GM23248 (cell line): ENCODE measurements at places on chromosomes 1 and 21. TPM values are rescaled to one million over a fixed set of nuclear protein-coding genes. Genes with fewer than 3 reads are reported as not detected.
A peak's percentile ranks its signal among the peaks of the same experiment; 100 is the strongest.

The RHD gene
- 0.32 and 0.33 TPM in 2 replicates for polyA plus RNA-seq

DNA sequence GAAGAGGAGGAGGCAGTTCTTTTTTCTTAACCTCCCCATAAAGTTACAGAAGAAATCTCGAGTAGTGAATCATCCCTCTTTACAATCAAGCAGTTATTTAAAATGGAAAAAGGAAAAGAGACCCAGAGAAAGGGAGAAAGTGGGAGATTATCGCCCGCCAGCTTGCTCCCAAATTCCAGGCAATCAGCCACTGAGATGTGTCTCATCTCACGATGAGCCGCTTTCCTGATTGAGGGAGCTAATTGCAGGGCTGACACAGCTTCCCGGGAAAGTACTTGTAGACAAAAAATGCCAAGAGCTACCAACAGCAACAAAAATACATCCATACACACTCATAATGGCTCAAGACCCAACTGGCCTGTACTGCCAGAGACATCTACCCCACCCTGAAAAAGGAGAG lies 191.6 kb upstream of the ZC3H12A start:
- H3K36me3 ChIP-seq: no peaks in the 10 kb centered on the region
- no peaks in the 10 kb centered on the region for H3K4me1 ChIP-seq

The PPT1 gene
- 53.1 and 54.0 TPM in 2 replicates for polyA plus RNA-seq

The BROX gene
- polyA plus RNA-seq: 75.7 and 77.2 TPM in 2 replicates

The PDC gene
- 0.20 and 0.94 TPM in 2 replicates for polyA plus RNA-seq

DNA sequence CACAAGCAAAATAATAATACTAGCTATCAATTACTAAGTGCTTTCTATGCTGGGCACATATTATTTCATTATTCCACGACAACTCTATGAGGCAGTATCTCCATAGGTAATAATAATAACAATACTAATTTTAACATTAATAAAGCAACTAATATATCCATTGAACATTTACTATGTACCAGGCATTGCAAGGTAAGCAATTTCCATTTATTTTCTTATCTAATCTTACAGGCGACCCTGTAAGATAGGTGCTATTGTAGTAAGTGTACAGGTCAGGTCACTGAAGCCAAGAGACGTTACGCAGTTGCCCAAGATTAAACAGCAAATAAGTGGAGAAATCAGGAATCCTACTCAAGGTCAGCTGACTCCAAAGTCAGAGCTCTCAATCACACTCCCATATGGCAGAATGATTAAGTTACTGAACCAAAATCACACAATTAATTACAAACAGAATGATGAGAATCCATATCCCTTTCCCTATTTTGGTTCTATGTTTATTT lies 198.4 kb downstream of the SLC45A1 start:
- peaks cover 22% of the 10 kb centered on the region for H3K4me1 ChIP-seq
- H3K27ac ChIP-seq: peak overlapping the region; percentile 81
- no peaks in the 10 kb centered on the region for H3K36me3 ChIP-seq
- H3K27me3 ChIP-seq: no peaks in the 10 kb centered on the region
- DNase-seq: no peak

GRCh38 chr1:6861075-6861724 lies 75.9 kb downstream of the CAMTA1 start:
- no peak overlapping the region for H3K4me3 ChIP-seq
- H3K4me1 ChIP-seq: peaks cover 23% of the 10 kb centered on the region
- H3K27ac ChIP-seq: peak overlapping the region; percentile 72
- no peaks in the 10 kb centered on the region for H3K36me3 ChIP-seq
- DNase-seq: no peak
